ENCODE measurements at places on chromosomes 1 and 21.

GRCh38 chr21:44785620-44786335, 15.8 kb downstream of the UBE2G2 start:
- no peak for DNase-seq
- H3K36me3 ChIP-seq: peaks cover 2% of the 10 kb centered on the region
- no peak overlapping the region for H3K27ac ChIP-seq
- H3K4me1 ChIP-seq: no peaks in the 10 kb centered on the region
- H3K4me3 ChIP-seq: no peak overlapping the region
- H3K27me3 ChIP-seq: no peaks in the 10 kb centered on the region

DNA sequence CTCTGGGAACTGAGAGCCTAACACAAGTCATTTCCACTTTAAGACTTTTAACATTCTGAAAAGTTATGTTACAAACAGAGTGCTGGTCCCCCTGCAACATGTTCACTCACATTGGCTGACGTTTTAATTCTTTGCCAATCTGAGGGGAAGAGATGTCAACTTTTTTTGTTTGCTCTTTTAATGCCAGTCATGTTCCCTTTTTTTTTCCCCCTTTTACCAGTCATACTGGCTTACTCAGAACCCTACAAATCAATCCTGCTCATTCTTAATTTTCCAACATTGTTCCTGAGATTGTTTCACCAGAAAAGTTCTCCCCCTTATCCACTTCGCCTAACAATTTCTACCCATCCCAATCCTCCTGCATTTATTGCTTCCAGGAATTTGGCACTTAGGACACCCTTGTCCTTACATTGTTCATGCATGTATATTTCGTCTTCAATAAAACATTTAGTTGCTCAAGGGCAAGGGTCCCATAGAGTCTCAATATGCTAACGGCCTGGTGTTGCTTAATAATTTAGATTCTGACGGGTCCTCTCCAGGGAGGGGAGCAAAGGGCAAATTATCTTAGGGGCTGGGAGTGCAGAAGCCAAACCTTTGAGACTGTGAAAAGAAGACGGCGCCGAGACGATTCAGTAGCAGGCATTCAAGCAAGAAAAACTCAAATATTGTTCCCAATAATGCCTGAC, 624 bp upstream of the CR1L start:
- no peaks in the 10 kb centered on the region for H3K4me1 ChIP-seq
- no peaks in the 10 kb centered on the region for H3K27me3 ChIP-seq
- no peaks in the 10 kb centered on the region for H3K36me3 ChIP-seq
- no peak overlapping the region for H3K4me3 ChIP-seq
- DNase-seq: no peak

- H3K27me3 ChIP-seq: no peaks in the 10 kb centered on the region
- no peak overlapping the region for H3K4me3 ChIP-seq
- H3K36me3 ChIP-seq: 0 out of 2 replicates have a peak, but pooled peaks cover 3% of the 10 kb centered on the region
- no peak for DNase-seq
These were observed 183.6 kb downstream of the APP start for GRCh38 chr21:25986928-25987327.

DNA sequence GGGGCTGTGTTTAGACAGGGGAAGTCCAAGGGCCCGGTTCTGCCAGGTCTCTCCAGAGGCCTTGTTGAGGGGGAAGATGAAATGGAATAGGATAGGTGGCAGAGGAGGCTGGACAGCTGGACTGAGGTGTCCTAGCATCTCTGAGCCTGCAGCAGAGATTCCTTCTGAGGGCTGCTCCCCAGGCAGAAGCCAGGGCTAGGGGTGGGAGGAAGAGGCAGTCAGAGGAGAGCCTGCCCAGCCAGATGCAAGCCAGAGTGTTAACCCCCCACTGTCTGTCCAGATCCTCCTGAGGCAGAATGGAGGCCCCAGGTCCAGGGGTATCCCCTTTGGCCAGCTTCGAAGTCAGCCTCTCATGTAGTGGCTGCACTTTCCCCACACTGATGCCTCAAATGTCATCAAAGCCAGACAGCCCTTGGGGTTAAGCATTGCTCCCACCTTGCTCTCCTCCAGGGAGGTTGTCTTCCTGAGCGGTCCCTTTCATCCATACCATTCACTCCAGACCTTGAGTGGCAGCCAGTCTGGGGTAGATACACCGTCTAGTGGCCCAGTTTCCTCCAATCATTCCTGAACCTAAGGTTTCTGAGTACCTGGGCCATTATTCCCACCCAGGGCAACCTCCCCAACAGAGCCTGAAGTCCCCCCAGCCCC, 1.7 kb downstream of the CSF1 start:
- peaks cover 23% of the 10 kb centered on the region for H3K4me1 ChIP-seq
- H3K27me3 ChIP-seq: peaks cover 7% of the 10 kb centered on the region
- H3K27ac ChIP-seq: no peak overlapping the region
- no peak overlapping the region for H3K4me3 ChIP-seq
- DNase-seq: no peak
- H3K36me3 ChIP-seq: no peaks in the 10 kb centered on the region

- H3K27me3 ChIP-seq: no peaks in the 10 kb centered on the region
- no peak for DNase-seq
- H3K4me1 ChIP-seq: no peaks in the 10 kb centered on the region
- H3K36me3 ChIP-seq: no peaks in the 10 kb centered on the region
- no peak overlapping the region for H3K27ac ChIP-seq
- no peak overlapping the region for H3K4me3 ChIP-seq
These were observed 116.3 kb downstream of the AJAP1 start for GRCh38 chr1:4770713-4771112.

DNA sequence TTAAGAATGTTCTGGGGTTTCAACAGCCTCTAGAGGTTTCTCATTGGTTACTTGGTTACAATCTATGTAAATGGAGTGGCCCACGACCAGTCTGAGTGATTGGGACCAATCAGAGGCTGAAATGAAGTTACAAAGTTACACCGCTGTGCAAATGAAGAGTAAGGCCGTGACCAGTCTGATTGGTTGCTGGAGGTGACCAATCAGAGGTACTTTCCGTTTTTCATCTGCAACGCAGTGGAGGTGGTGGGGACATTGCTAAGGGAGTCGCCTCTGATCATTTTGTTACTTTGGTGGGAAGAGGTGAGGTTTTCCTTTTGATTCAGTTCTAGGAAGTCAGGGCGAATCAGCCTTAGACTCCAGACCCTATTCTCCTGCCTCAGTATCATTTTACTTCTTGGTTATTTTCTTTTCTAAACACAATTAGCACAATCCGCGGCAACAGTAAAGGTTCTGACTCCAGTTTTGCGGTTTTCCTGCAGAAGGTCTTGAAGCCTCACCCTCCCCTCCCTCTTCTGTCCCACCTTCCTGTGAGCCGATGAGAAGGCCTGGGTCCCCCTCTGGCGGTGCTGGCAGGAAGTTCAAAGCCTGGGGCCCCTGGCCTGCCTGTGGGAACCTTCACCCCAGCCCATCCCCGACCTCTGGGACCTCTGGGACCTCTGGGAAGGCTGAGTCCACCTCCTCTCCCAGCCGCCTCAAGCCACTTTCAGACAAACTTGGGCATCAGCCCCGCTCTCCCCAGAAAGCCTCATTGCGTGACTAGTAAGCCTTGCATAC, 38.7 kb upstream of the TTC34 start:
- H3K27ac ChIP-seq: no peak overlapping the region
- no peaks in the 10 kb centered on the region for H3K36me3 ChIP-seq
- no peaks in the 10 kb centered on the region for H3K27me3 ChIP-seq

DNA sequence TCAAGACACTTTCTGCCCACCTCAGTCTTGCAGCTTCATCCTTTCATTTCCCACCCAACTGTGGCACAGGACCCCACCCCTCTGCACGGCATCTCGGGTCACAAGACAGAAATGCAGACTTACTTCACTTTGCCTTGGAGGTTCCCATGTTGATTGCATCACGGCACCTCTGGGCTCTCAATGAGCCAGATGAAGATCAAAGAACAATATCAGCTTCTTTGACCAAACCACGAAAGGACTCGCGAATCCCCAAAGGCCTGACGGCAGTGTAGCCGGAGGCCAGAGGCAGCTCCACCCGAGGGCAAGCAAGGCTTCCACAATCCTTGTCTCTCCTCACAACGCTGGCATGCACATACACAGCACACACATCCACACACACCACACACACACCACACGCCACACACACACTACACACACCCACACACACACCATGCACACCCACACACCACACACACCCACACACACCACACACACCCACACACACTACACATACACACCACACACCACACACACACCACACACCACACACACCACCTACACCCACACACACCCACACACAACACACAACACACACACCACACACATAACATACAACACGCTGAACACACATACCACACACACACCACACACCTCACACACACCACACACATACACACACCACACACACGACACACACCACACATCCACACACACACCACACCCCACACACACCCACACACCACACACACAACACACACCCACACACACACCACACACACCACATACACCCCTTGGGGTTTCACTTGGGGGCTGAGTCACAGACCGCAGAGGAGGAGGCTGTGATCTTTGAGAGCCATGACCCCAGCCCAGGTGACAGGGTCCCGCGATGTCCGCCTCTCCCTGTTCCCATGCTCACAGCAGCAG, 35.8 kb downstream of the UBASH3A start:
- no peak overlapping the region for H3K4me3 ChIP-seq
- DNase-seq: no peak
- no peak overlapping the region for H3K27ac ChIP-seq
- H3K27me3 ChIP-seq: no peaks in the 10 kb centered on the region

DNA sequence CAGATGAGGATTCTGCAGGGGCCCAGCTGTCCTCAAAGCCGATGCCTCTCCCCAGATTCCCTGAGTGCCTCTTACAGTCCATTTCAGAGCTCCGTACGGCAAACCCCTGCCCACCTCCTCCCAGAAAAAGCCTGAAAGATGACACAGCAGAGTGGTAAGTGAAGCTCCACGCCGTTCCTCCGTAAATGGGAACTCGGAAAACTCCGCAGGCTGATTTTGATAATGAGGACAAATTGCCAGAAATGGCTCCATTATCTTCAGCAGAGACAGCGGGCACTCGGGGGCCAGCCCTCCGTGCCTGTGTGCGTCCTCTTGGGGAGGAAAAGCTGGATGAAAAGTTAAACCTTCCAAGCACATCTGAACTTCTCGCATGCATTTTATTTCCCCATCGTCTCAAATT, 81.1 kb downstream of the NPHP4 start:
- no peak overlapping the region for H3K27ac ChIP-seq
- no peaks in the 10 kb centered on the region for H3K36me3 ChIP-seq
- H3K27me3 ChIP-seq: no peaks in the 10 kb centered on the region

GRCh38 chr1:151159373-151159772, 2.9 kb downstream of the TNFAIP8L2 start:
- H3K27me3 ChIP-seq: no peaks in the 10 kb centered on the region
- peaks cover 2% of the 10 kb centered on the region for H3K36me3 ChIP-seq
- H3K4me1 ChIP-seq: no peaks in the 10 kb centered on the region
- no peak overlapping the region for H3K4me3 ChIP-seq
- DNase-seq: no peak

- no peak for DNase-seq
- H3K27ac ChIP-seq: no peak overlapping the region
- no peaks in the 10 kb centered on the region for H3K27me3 ChIP-seq
- no peaks in the 10 kb centered on the region for H3K36me3 ChIP-seq
- no peak overlapping the region for H3K4me3 ChIP-seq
- H3K4me1 ChIP-seq: peaks cover 2% of the 10 kb centered on the region
These were observed 20.6 kb downstream of the INPP5B start for GRCh38 chr1:37926038-37926924.

GRCh38 chr1:1462318-1462966, 9.1 kb upstream of the ATAD3B start:
- no peak overlapping the region for H3K27ac ChIP-seq
- H3K27me3 ChIP-seq: no peaks in the 10 kb centered on the region
- DNase-seq: no peak
- no peak overlapping the region for H3K4me3 ChIP-seq
- no peaks in the 10 kb centered on the region for H3K4me1 ChIP-seq

DNA sequence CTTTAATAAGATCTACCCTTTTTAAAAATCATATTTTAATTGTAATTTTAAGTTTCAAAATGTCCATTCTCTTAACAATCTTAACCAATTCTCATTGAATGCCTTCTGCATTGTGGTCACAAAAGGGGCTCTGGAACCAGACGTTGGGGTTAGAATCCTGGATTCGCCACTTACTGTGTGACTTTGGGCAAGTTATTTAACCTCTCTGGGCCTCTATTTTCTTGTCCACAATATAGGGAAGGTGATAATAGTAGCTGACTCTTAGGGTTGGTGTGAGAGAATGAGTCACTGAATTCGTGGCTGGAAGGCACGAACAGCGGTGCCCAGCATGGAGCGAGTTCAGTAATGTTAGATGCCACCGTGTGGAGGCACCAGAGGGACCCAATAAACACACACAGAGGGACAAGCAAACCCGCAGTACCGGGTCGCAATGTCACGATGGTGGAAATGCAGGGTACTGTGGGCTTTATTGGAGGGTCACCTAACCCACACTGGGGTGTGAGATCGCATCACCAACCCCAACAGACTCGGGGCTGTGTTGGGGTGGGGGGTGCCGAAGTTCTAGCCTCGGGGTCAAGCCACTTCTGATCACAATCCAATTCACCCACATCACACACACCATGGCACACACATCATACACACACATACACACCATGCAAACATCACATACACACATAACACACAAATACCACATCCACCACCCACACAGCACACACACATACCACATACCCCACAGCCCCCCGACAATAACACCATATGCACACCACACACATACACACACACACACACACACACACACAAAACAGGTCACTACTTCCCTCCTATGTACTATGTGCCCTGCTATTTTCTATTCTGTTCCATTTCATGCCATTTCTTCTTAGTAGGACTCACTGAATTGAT, 27.0 kb upstream of the IFNAR2 start:
- DNase-seq: no peak
- no peaks in the 10 kb centered on the region for H3K27me3 ChIP-seq
- H3K4me1 ChIP-seq: peaks cover 3% of the 10 kb centered on the region
- H3K4me3 ChIP-seq: no peak overlapping the region
- no peaks in the 10 kb centered on the region for H3K36me3 ChIP-seq
- H3K27ac ChIP-seq: no peak overlapping the region

DNA sequence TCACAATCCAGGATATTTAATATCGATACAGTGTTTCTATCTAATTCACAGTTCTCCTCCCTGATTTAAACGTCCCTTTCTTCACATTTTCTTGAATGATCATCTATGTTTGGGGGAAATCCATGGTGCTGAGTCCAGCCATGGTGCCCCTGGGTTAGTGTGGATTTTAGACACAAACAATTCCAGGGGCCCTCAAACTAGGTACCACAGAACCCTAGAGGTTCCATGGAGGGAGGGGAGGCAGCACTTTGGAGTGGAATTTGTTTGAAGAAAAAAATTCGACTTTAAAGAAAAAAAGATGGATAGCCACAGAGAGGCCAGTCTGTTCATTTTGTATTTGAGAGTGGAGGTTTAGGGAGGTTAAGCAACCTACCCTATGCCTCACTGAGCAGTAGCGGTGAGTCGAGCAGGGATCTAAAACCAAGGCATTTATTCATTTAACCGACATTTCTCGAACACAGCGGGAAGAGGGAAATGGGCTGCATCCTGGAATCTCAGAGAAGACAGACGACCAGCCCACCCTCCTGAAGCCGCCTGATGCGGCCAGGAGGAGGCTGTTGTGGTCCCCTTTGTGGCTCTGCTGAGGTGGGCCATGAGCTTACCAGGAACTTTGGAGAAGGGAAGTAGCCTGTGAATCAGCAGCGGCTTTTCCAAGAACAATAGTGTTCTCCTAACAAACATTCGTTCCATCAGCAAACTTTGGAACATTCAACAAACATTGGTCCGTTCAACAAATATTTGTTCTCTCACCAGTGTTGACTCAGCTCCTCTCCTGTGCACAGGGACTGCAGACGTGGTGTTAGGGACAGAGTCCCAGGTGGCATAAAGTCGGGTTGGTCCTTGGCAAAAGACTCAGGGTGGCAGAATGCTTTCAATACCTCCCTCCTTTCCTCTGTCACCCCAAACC, 103.5 kb upstream of the ZBTB40 start:
- no peaks in the 10 kb centered on the region for H3K27me3 ChIP-seq
- H3K27ac ChIP-seq: no peak overlapping the region
- no peak for DNase-seq
- H3K4me3 ChIP-seq: no peak overlapping the region
